ENCODE measurements at places on chromosomes 4 and X. TPM values are rescaled to one million over a fixed set of nuclear protein-coding genes. Genes with fewer than 3 reads are reported as not detected.
A peak's percentile ranks its signal among the peaks of the same experiment; 100 is the strongest.

- peak; percentile 21 for DNase-seq
Measured at GRCh38 chr4:8015512-8015911, 75.9 kb upstream of the AFAP1 start.

- DNase-seq: no peak
Measured at GRCh38 chrX:40573763-40574162, 7.0 kb upstream of the ATP6AP2 start.

DNA sequence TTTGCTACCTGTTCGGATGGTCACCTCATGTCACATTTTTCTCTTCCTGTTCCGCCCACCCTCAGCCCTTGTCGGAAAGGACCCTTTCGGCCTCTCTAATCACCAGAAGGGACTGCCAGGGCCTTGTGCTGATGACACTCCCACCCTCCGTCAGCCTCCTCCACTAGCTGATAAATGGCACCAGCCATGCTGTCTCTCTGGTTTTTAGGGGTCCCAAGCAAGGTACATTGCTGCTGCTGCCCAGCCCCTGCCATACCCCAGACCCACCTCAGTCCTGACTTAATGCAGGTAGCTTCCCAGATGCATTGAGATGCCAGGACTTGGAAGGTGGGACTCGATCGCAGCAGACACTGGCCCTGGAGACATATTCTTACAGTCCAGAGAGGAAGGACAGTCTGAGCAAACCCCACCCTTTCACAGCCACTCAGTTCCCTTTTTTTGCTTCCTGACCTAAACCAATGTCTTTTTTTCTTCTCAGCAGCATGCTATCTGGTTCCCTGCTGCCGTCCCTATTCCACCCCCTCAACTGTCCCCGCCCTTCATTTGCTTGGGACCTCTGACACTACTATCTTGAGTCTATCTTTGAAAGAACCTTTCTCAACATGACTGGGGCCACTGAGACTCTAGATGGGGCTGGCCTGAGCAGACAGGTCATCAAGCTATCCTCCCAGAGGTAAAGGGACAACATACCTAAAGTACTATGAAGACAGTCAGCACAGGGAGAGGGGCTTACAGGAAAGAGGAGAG lies at the start of gene BTK:
BTK (minus strand) TSS at position 397 of the 747 bp plus-strand sequence. CDS start 10,907 bp downstream, outside the sequence.
- DNase-seq: no peak

GRCh38 chr4:54683616-54684346 lies 26.0 kb downstream of the KIT start:
- no peak for DNase-seq

DNA sequence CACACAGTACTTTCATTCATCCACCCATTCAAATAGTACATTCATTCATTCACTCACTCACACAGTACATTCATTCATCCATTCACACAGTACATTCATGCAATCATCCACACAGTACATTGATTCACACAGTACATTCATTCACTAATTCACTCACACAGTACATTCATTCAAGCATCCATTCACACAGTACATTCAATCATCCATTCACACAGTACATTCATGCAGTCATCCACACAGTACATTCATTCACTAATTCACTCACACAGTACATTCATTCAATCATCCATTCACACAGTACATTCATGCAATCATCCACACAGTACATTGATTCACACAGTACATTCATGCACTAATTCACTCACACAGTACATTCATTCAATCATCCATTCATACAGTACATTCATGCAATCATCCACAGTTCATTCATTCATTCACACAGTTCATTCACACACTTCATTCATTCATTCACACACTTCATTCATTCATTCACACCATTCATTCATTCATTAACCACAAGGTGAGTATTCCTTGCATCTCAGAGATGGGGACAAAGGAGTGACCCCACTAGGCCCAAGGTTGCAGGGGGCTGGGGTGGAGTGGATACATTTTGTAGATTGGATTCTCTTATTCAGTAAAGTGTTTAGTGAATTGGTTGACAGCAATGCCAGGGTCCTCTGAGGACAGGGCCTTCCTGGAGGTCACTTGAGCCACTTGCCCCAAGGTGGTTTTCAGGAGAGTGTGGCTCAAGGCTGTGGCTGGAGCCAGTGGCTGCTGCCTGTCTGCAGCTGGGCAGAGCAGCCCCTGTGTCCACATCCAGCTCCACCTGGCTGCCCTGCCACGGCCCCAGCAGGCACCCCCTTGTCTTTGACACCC lies 4.3 kb upstream of the SPON2 start:
- DNase-seq: no peak

- DNase-seq: no peak
Measured at GRCh38 chrX:21932292-21933002, 8.1 kb upstream of the SMS start.

- DNase-seq: no peak
Measured at GRCh38 chrX:39750256-39750790, 347.4 kb downstream of the BCOR start.

The STPG2 gene
- polyA plus RNA-seq: 0.58 TPM

The SSX2 gene
- polyA plus RNA-seq: not detected

The ATOH1 gene
- not detected for polyA plus RNA-seq

The TACR3 gene
- polyA plus RNA-seq: 2.6 TPM

The PABPC5 gene
- polyA plus RNA-seq: 5.2 TPM

The MSANTD1 gene
- polyA plus RNA-seq: 0.88 TPM

The UGT2B10 gene
- polyA plus RNA-seq: not detected

The PLK4 gene
- 36.7 TPM for polyA plus RNA-seq
